GDM1 (cell line): ENCODE measurements at places on chromosomes 13 and 19.

DNA sequence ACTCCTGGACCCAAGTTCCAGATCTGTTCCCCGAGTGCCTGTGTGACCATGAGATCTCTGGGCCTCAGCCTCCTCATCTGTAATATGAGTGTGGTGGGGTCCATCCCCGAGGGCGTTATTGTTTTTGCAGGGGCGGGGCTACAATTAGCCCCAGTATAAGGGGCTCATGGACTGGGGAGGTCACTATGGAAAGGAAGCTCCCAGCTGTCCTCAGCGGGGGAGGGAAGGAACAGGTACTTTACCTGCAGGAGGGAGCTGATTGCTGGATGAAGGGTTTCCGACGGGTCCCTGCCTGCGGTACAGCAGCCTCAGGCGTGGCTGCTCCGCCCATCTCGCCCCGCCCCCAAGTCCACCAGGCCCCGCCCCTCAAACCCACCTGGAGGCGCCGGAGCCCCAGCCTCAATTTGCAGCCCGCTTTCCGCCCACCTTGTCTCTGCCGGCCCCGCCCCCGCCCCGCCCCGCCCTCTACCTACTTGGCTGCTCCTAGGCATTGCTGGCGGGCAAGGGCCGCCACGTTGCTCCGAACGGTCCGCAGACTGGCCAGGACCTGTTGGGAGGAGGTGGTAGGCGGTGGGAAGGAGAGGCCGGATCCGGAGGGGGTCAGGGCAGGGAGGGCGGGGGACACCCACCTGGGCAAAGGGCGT, 5.5 kb downstream of the PDE4C start:
- DNase-seq, result no peak

- no peak for DNase-seq
Measured at GRCh38 chr19:2045501-2046045, 5.5 kb downstream of the MKNK2 start.

- no peak for DNase-seq
Measured at GRCh38 chr13:111846391-111847159, 220.4 kb upstream of the SOX1 start.

DNA sequence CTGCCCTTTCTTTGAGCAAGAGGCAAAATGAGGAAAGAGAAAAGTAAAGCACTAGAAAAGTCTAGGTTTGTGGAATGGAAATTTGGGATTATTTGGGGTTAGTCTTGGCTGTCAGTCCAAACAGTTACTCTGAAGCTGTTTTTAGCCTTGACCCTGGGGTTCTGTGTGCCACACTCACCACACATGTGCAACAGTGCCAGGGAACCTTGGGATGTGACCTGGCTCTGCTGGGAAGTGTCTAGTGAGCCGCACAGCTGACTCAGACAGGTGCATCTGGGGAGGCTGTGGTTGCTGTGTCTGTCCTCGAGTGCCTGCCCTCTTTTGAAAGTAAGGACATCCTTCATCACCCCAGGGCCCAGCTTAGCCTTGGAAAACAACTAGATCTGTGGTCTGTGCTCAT, 15.8 kb downstream of the MICOS13 start:
- DNase-seq, result no peak

DNA sequence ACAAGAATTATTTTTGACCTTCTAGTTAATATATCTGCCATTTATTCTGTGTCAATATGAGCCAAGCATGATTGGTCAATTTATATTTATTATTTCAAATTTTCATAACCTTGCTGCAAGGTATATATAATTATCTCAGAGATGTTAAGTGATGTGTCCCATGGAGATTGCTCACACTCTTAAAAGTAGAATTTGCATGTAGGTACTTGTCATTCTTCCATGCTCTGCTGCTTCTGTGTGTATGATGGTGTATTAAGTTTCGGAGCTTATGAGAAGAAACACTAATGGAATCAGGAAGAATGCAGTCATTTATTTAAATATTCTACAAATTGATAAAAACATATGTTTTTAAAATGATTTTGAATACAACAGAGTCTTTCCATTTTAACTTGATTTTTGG, 586.8 kb upstream of the MIR17HG start:
- no peak for DNase-seq

DNA sequence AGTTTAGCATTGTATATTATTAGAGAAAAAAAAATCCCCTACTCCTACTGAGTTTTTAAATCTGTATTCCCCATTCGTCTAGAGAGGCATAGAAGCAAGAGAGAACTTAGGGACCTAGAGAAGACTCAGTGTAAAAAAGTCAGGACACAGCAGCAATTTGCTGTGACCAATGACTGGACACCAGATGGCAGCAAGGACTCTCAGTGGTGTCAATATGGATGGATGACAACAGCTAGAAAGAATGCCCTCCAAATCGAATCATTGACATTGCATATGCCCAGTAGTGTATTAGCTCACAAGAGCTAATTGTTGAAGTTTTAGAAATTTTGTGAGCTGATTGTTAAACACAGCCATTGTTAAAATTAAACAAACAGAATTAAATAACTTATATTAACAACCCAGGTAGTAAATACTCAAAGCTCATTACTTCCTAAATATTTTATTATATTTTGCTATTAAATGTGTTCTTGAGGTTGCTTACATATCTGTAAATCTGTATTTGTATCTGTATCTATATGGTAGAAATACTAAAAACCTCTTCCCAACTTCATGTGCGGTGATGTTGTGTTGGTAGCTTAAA, 43.9 kb downstream of the SIAH3 start:
- peak; percentile 43 for DNase-seq

GRCh38 chr19:17716309-17716929, 2.9 kb upstream of the MAP1S start:
- no peak for DNase-seq
